ENCODE measurements at places on chromosomes 4 and X.

GRCh38 chrX:15680401-15680800 is 15.8 kb upstream of the CLTRN start:
- peak; percentile 43 for DNase-seq

- DNase-seq: peak; percentile 2
These were observed 93.3 kb downstream of the PHOX2B start for GRCh38 chr4:41655177-41655576.

DNA sequence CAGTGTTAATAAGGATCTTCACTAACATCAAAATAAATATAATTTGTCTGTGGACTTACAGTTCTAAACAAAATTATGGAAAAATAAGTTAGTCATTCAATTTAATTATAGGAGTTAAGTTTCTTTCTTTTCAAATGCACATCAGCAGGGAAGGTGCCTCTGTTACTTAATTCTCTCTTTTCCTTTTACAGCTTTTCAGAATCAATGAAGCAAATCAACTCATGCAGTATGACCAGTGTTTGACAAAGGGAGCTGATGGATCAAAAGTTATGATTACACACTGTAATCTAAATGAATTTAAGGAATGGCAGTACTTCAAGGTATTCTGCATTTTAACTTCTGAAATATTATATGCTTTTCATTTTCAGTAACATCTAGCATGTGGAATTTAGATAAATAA is 15.9 kb downstream of the HMGB2 start:
- no peak for DNase-seq

DNA sequence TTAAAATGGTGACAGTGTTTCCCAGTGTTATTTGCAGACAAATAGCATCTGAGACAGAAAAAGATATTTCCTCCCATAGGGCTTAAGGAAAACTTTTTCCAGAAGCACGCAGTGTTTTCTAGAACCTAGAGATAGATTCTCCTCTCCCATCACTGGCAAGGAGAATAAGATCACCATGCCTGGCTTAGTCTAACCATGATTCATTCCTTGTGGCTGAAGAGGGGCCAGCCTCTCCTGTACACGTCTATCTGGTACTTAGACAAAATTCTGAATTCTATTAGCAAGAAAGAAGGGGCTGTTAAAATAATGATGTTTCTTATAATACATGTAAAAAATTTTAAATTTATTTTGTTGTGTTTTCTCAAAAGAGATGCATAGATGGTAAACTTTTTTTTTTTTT is 296.1 kb upstream of the LDB2 start:
- no peak for DNase-seq

DNA sequence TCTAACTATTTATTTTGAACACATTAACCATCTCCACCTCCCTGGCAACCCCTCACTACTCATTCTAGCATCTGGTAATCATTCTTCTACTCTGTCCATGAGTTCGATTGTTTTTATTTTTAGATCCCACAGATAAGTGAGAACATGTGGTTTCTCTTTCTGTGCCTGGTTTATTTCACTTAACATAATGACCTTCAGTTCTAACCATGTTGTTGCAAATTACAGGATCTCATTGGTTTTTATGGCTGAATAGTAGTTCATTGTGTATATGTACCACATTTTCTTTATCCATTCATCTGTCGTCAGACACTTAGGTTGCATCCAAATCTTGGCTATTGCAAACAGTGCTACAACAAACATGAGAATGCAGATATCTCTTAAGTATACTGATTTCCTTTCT is 33.4 kb upstream of the FAM47B start:
- no peak for DNase-seq

- DNase-seq: no peak
These were observed 363.0 kb downstream of the FAT4 start for GRCh38 chr4:125677665-125678307.

DNA sequence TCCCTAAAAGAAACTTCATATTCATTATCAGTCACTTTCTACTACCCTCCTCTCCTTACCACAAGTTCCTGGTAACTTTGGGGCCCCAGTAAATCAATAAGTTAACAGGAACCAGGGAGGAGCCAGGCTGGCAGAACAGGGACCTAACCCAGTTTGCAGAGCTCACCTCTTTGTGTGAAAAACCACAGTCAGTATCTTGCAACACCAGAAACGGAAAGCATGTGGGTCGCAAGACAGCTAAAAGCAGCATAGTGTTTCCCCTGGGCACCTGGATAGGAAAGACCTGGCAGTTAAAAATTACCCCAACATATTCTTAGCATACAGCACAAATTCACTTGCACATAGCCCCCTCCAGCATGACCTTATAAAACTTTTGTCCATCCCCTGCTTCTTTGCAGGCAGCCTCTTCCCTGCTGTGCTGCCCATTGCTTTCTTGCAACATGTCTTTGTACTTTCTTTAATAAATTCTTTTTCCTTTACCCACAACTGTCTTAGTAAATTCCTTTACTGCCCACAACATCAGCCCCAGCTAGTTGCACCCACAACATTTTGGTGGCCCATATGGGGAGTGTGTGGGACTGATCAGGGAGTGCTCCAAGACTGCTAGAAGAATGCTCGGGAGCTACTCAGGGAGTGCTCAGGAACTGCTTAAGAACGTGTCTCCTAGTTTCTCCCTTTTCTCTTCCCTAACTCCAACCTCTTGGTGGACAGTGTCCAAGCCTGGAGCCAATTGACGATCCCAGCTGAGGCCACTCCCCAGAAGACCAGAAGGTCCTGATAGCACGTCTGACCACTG is 83.4 kb downstream of the MSN start:
- no peak for DNase-seq

DNA sequence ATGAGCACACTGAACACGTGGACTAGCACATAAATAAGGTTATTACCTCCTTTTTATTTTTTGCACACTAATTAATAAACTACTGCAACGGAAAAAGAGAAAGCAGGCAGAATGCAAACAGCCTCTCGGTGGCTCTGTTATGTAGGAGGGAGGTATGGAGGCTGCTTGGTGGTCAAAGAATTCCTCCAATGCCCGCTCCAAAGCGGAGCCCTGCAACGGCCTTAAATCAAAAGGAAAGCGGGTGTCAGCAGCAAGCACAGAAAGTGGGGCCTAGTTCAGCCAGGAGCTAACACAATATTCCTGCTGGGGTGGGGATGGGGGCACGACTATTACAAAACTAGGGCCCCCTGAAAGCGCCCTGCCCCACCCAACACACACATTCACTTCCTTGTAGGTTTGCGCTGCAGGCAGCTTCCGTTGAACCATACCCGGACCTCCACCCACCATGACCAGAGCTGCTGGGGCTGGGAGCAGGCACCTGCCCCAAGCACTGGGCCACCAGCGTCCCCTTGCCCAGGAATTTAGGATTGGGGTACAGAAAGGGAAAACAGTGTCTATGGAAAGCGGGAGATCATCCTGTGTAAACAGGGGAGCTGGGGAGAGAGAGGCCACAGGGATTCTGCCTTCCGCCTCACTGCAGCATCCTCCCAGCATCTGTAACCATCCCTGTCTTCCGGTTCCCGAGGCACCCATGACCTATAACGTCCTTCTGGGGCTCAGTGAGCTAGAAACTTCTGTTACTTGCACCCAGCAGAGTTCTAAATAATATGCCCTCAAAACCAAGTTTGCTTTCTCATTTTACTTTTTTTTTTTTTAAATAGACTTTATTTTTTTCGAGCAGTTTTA is 57.1 kb upstream of the DDX3X start:
- no peak for DNase-seq

GRCh38 chr4:112290341-112290740 is 4.6 kb upstream of the TIFA start:
- DNase-seq: no peak

DNA sequence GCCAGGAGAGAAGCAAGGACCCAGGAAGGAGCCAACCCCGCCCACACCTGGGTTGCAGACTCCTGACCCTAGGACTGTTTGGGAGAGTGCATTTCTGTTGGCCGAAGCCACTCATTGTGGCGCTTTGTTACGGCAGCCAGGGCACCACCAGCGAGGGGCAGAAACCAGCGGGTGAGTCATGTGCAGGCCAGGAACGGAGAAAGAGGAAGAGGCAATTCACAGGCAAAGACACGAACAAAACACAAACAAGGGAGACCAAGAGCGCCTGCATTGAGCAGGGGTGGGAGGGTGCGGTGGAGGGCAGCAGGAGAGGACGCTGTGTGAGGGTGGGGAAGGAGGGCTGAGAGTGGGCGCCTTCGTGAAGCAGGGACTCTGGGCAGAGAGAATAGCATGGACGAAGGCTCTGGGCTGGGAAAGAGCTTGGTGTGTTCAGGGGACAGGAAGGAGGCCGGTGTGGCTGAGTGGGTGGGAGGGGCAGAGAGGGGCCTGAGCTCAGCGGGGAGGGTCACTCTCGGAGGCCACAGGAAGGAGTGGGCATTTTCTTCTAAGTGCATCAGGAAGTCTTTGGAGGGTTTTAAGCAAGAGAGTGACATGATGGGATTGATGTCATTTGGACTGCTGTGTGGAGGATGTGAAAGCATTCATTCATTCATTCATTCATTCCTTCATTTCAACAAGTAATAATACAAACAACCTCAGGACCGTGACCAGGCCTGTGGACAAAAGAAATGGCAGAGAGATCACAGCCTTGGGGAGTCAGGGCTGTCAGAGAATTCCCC is 12.2 kb upstream of the WFS1 start:
- DNase-seq: no peak

GRCh38 chrX:13090339-13091110 is 46.1 kb upstream of the FAM9C start:
- no peak for DNase-seq

- DNase-seq: no peak
These were observed 141.8 kb downstream of the TSPAN5 start for GRCh38 chr4:98516441-98517217.

GRCh38 chr4:26223155-26223554 is 97.7 kb upstream of the RBPJ start:
- DNase-seq: no peak

- DNase-seq: no peak
These were observed 170.9 kb downstream of the AFAP1 start for GRCh38 chr4:7768736-7769135.

DNA sequence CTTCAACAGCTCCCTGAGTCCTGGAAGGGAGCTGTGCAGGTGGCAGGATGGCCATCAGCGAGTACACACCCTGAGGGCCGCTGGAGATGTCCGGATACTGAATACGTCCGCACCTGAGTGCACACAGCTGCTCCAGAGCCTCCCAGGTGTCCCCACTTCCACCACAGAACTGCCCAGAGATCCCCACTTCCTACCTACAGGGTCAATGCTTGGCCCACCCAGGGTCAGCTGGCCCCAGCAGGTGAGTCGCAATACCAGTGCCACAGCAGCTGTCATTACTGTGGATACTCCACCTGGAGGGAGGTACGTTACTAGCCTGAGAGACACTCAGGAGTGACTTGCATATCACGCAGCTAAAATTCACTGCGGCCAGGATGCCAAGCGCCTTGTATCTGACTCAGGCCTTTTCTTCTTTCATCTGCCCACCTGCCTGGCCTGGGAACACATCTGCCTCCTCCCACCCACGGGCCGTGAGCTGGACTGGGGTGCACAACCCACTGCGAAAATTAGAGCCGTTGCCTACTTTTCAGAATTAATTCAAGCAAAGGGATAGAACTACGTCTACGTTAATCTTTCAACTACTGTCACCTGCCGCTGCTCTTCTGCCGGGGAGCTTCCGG is 9.4 kb downstream of the C4orf50 start:
- DNase-seq: no peak

GRCh38 chr4:188372058-188372457 is 232.8 kb downstream of the TRIML1 start:
- DNase-seq: no peak

- no peak for DNase-seq
These were observed 198.3 kb upstream of the GYPA start for GRCh38 chr4:144338834-144339233.

Measured in ACHN (cell line).